ENCODE measurements at places on chromosomes 2 and 18.

- no peak for DNase-seq
Measured at GRCh38 chr2:14635391-14635871, 2.9 kb downstream of the LRATD1 start.

DNA sequence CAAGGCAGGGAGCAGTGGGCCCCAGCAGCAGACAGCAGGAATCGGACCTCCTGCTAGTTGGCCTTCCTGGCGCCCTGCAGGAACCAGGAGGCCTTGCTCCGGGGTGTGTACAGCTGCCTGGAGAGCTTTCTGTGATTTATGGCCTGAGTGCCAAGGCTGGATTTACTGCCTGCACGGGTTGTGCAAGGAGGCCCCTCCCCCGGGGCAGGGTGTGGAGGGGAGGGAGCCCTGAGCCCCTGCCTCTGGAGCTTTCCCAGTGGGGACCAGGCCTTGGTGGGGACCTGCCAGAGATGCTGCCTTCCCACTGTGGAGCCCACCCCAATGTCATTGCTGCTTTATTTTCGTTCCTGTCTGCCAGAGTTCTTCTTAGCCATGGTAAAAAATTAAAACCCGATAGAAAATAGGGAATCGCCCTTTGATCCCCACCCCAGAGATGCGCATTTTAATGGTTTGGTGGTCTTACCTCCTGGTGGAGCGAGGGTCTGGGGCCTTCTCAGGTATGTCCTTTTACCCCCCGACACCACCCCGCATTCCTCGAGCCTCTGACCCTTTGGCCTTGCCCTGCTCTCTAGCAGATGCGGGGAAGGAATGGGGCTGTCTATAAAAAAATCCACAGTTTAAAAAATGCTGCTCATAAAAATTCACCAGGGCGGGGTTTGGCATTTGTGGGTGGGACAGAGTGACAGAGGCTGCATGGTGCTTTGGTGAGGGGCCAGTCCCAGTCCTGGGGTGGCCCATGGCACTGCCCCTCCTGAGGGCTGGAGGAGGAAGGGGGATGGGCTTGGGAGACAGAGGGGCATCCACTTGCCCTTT lies 6.9 kb upstream of the RALB start:
- DNase-seq = no peak

- no peak for DNase-seq
Measured at GRCh38 chr2:113376253-113376912, 61.1 kb upstream of the ZNG1B start.

- no peak for DNase-seq
Measured at GRCh38 chr2:41937464-41937906, 110.3 kb upstream of the PKDCC start.

- peak; percentile 70 for DNase-seq
Measured at GRCh38 chr18:77102259-77103040, 30.1 kb downstream of the MBP start.

DNA sequence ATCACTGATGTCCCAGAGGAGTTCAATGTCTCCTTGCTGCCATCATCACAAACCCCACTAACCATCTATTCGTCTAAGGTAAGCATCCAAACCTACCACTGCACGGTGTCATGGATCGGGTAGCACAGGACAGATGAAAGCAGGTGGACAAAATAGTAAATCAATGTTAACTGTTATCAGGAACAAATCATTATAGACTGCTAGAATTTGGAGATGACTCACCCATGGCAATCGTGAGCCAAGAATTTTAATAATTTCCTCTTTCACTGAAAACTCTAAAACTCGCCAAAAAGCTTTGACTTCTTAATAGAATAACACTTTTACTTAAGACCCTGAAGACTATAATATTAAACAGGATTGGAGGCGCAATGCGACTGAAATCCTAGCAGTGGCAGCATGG lies 33.7 kb upstream of the BZW1 start:
- DNase-seq = no peak

GRCh38 chr2:128727404-128727803 lies 408.7 kb upstream of the HS6ST1 start:
- no peak for DNase-seq

DNA sequence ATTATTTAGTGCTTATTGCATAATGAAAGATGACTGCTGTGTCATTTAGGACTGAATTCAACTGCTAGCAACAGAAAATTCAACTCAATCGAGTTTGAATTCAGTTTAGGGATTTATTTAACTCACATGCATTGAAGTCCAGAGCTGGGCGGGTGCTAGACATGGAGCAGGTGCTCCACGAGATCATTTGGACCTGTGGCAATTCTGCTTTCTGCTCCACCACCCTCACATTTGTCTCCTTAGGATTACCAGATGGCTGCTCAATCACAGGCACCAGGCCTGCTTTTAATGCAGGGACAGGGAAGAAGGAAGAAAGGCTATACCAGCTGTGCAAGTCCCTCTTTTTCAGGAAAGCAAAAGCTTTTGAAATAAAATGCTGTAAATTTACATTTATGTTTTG lies 572.9 kb upstream of the SLC8A1 start:
- no peak for DNase-seq

- no peak for DNase-seq
Measured at GRCh38 chr2:23327416-23327815, 57.6 kb upstream of the KLHL29 start.

DNA sequence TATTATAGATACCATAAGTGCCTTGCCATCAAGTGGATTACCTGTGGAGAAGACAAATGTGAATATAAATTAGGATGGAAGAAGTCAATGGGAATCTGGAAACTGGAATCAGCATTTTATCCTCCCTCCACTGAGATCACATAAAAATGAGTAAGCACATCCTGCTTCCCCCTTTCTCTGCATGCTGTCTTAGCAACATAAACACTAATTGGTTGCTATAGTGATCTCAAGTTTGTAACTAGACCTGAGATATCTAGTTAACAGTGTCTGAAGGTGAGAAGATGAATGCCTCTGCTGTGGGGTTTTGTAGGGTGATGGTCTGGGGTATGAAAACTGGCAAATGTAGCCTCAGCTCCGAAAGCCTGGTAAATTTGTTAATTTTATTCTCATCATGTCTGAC lies 1357.5 kb upstream of the CELF4 start:
- no peak for DNase-seq

DNA sequence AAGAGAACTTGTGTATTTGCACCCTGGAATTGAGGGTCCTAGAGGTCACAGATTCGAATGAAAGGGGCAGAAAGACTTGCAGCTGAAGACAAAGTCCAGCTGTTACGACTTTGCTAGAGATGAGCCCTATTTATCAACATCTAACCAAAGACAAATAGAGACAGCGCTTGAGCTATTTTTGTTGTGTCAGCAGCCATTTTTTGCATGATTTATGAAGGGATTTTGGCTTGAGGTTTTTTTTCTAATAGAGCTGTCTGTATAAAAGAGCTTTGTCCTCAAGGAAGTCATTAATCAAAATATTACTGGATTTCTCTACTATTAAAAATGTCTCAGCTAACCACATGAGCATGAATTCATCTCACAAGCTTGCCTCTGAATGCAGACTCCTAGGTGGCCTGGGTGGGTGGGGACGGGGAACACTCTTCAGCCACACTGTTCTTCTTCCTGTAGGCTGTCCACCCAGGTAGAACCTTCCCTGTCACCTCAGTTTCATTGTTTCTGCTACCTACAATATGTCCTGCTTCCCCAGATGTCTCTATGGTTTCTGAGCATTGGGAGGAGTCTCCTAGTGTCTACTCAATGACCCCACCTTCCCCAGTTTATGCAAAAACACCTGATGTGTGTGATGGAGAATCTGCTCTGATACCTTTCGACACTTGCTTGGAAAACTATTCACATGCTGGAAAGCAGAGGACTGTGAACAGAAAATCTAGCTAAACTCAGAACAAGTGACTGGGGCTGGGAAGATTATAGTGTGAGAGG lies 7.2 kb upstream of the CD226 start:
- DNase-seq = no peak

DNA sequence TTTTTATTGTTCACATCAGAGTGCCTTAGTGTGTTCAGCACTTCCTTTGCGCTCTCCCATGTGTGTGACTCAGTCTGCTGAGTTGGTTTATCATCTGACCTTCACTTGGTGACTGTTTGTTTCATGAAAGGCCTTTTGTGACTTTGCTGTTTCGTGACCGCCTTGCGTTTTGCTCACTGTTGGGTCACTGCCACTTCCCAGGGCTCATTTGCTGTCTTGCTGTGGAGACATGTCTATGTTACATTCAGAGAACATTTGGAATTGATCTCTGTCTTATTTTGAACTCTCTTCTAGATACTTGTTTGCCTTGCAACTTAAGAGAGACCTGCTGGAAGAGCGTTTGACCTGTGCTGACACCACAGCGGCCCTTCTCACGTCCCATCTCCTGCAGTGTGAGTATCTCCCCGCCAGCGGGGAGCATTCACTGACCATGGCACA lies 54.7 kb downstream of the FARP2 start:
- DNase-seq = no peak

- no peak for DNase-seq
Measured at GRCh38 chr2:177242121-177242987, 22.2 kb downstream of the NFE2L2 start.

DNA sequence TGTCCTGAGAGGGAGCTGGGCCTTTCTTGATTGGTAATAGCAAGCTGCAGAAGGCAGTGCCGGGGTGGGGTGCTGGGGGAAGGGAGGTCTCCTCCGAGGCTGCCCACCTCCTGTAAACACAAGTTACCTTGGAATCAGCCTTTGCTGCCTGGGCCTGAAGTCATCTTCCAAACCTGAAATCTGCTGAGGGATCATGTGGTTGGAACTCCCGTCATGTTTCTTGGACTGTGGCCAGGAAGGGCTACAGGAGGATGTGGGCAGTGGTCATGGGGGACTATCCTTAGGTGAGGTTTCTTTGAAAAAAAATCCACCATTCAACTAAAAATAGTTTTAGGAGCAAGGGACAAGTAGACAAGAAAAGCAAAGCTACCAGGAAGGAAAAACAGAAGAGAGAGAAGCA lies 74.2 kb downstream of the CDK15 start:
- no peak for DNase-seq

GRCh38 chr2:27351802-27352598 lies 4.6 kb downstream of the GTF3C2 start:
- no peak for DNase-seq

GRCh38 chr2:8681786-8682692 lies at the start of gene ID2:
Gene ID2 (plus strand): TSS chr2:8682056. CDS start chr2:8682166, 110 bp downstream.
- DNase-seq = peak; percentile 98

GRCh38 chr2:177763531-177764265 lies 308.9 kb downstream of the PDE11A start:
- DNase-seq = peak; percentile 70

Measured in CD4-positive, alpha-beta T cell (primary cell).